ENCODE measurements at places on chromosomes 7 and 10.
A peak's percentile ranks its signal among the peaks of the same experiment; 100 is the strongest.

GRCh38 chr10:60073397-60073780 lies 167.0 kb upstream of the CCDC6 start:
- no peak for DNase-seq

- peak; percentile 14 for DNase-seq
Observed at GRCh38 chr7:732094-732541, 5.0 kb upstream of the PRKAR1B start.

GRCh38 chr10:10804998-10805740 lies 212.5 kb upstream of the CELF2 start:
- peak; percentile 91 for DNase-seq

DNA sequence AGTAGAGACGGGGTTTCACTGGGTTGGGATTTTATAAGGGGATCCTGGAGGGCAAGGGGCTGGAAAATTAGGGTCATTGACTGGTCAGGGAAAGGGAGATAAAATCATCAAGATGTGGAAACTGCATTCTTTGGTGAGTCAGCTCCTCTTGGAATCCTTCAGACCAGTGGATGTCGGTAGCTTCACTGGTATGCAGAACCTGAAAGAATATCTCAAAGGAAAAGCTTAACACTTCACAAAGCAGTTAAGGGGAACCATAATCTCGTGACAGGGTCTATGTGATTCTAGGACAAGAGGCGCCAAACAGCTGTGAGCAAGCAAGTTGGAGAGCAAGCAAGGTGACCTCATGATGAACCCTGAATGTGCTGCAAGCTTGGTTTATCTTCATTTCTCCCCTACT lies 634.7 kb upstream of the AUTS2 start:
- DNase-seq: peak; percentile 71

DNA sequence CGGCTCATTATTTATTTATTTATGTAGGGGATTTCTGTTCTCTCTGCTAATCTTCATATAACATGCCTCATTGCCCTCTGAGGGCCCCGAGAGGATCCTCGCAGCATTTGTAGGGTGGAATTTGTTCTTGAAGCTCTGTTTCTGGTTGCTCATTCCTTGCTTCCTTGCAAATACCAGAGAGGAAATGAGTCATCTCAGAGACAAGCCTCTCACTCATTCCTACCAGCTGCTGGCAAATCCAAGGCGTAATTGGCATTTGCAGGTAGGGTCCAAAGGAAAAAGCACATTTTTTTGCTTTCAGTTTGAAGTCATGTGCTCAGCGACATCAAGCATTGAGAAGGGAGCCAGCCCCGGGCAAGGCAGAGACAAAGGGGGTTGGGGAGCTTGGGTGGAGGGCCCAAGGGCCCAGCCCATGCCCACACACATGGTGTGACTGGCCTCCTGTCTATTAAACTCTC lies 501.6 kb downstream of the GALNT17 start:
- peak; percentile 66 for DNase-seq

Measured in cardiac fibroblast (primary cell).